Neuronal stem cell (in vitro differentiated cells): ENCODE measurements at places on chromosomes 3 and 15.
A peak's percentile ranks its signal among the peaks of the same experiment; 100 is the strongest.

GRCh38 chr3:22585911-22586310 lies 617.2 kb upstream of the UBE2E2 start:
- DNase-seq = no peak

DNA sequence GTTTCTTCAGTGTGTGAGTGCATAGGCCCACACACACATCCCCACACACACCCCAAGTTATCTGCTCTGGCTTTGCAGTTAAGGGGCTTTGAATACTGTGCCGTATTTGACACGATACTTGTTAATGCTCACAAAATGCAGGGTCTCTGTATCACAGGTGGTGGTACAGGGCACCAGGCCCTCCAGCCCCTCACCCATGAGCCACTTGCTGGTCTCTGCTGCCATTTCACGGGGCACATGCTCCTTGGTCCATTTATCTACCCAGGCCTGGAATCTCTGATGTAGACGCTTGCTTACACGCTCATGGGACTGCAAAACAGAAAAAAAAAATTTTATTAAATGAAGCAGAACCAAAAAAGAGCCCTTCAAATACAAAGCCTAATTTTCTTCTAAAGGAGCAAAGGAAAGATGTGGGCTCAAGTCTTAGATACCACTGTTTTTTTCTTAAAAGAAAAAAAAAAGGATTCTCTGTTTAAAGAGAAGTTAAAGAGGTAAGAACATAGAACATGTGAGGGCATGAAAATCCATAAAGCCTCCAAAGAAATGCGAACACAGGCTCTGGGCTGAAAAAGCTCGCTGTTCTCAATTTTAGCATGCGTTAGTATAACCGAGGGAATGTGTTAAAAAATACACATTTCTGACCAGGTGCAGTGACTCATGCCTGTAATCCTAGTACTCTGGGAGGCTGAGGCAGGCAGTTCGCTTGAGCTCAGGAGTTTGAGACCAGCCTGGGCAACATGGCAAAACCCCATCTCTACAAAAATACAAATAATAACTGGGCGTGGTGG lies 3.7 kb upstream of the MAN2C1 start:
- no peak for DNase-seq

DNA sequence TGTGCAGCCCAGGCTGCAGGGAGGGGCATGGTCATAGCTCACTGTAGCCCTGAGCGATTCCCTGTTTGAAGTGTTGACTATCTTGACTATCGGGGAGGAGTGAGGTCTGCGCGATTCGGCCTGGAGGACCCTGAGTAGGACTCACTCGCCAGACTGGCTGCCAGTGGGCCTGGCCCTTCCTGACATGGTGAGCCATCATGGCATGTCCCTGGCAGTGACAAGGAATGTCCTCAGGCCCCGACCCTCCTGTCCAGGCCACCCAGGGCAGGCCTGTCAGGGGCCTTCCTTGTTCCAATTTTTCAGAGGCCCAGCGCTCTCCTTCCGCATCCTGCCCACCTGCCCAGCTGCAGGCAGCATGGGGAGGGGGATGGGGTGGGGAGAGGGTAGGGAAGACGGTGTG lies 5.2 kb upstream of the OCA2 start:
- no peak for DNase-seq

GRCh38 chr3:151391720-151392119 lies 7.2 kb upstream of the P2RY12 start:
- no peak for DNase-seq

- DNase-seq = no peak
Observed at GRCh38 chr3:12964711-12965612, 108.3 kb downstream of the IQSEC1 start.

- no peak for DNase-seq
Observed at GRCh38 chr3:35426366-35426958, 212.9 kb upstream of the ARPP21 start.

- DNase-seq = no peak
Observed at GRCh38 chr3:122298239-122298638, 26.8 kb upstream of the CSTA start.

DNA sequence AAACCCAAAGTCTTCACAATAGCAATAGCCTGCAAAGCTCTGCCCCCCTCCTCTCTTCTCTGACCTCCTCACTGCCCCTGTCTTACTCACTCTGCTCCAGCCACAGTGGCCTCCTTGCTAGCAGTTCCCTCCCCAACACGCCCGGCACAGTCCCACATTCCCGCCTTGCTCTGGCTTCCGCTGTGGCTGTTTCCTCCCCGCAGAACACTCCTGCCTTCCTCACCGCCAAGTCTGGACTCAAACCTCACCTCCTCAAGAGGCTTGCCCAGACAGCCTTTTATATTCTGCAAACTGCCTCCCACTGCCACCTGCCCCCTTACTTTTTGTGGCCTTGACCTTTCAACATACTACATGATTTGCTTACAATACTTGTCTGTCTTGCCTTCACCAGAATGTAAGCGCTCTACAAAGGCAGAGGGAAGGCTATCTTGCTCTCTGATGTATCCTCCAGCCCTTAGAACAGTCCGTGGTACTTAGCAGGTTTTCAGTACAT lies 406 bp upstream of the MPI start:
- DNase-seq = no peak

DNA sequence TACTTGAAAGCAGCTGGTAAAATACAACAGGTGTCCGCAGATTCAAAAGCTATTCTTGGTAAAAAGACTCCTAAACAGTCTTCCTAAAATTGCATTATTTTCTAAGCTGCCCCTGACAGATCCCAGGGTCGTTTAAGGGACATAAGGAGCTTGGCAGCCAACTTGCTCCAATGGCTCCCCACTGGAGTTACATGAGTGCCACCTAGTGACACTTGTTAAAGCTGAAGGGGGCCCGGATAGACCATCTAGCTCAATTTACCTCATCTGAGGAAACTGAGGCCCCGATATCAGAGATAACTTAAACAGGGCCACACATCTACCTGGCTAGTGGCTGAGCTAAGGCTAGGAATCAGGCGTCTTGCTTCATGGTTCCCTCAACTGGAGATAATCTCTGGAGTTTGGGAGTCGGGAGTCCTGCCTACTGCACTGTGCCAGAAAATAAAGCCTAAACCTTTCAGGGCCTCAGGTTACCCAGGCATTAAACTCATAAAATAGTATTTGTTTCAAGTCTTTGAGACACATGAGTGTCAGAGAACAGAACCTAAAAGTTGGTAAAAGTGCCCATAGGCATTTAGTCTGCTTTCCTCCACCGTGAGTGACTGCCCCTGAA lies 6.5 kb upstream of the TBC1D23 start:
- peak; percentile 54 for DNase-seq

DNA sequence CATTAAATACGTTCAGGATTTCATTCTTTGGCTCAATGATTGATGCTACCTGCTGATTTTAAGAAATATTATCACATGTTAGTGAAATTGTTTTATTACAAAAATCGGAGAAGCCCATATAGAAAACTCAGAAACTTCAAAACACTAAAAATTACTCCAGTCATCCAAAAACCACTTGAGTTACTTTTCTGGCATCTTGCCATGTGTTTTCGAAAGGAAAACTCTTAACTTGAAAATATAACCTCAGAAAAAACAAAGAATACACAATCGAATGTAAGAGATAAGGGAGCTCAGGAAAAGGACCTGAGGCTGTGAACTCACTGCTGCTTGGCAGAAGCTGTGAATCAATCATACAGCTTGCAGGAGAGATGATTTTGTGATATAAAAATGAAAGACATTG lies 151.3 kb upstream of the SLITRK3 start:
- DNase-seq = no peak

DNA sequence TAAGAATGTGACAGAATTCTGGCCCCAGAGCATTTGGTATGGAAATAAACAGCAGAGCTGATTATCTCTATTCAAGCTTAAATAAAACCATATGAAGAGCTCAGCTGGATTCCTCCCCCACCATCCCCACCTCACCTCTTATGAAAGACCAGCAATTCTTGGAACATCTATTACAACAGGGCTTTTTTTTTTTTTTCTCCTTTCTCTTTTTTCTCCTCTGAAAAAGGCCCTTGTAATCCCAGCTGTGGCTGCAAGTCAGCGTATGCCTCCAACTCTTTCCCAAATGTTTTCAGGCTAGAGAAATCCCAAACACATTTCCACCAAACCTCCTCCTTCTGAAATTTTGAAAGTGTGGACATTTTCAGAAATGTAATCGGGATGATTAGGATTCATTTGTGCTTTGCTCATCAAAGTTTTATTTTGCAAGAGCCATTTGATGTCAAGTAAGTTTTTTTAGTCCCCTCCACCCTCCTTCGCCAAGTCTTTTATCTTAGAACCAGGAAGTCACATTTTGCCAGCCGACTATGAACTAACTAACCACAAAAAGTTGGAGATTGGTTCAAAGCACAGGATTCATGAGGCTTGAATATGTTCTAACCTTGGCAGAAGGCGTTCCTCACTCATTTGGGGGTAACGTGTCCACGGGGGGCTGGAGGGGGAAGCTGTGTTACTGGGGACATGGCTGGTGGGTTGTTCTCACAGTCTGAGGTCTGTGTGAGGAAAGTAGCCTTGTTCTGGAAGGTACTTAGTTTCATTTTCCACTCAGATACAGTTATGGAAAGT lies 142.0 kb upstream of the PDZRN3 start:
- no peak for DNase-seq

DNA sequence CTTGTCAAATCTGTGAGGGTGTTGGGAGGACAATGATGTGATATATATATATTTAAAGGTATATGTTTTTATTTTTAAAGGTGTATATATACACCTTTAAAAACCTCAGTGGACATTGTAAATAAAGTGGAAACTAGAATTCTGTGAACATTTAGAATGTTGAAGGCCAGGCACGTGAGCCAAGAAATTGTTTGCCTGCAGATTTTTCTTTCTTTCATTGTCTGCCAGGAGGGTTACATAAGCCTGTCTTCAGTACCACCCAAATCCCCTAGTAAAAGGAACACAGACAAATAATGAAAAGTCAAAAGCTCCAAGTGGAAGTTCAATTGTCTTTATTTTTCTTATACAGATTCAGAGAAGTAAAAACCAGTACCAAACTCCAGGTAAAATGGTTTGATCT lies 42.4 kb downstream of the TM4SF4 start:
- no peak for DNase-seq

GRCh38 chr15:94722024-94722636 lies 490.8 kb downstream of the MCTP2 start:
- no peak for DNase-seq

DNA sequence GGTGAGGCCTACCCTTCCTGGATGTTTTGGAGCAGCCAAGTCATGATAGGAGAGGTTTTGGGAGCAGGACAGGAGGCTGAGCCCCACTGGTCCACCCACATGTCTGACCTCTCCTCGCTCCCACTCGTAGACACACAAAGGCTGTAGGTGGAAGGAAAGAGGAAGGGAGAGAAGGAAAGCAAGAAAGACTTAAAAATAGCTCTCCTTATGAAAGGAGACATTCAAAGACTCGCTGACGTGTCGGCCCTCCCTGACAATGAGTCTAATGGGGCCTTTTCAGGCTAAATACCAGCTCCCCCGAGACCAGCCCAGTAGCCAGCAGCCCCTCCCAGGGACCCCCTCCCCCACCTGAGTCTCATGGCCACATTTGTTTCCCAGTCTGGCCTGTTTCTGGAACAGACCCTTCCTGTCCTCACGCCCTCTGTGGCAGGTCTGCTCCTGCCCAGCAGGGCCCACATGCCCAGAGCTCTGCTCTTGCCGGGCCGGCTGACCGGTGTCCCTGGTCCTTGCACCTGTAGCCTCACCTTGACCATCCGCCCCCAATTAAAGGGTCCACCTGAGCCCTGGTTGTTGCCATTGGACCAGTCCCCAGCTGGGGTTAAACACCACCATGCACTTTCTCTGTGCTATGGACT lies 49.3 kb downstream of the FGD5 start:
- DNase-seq = no peak

DNA sequence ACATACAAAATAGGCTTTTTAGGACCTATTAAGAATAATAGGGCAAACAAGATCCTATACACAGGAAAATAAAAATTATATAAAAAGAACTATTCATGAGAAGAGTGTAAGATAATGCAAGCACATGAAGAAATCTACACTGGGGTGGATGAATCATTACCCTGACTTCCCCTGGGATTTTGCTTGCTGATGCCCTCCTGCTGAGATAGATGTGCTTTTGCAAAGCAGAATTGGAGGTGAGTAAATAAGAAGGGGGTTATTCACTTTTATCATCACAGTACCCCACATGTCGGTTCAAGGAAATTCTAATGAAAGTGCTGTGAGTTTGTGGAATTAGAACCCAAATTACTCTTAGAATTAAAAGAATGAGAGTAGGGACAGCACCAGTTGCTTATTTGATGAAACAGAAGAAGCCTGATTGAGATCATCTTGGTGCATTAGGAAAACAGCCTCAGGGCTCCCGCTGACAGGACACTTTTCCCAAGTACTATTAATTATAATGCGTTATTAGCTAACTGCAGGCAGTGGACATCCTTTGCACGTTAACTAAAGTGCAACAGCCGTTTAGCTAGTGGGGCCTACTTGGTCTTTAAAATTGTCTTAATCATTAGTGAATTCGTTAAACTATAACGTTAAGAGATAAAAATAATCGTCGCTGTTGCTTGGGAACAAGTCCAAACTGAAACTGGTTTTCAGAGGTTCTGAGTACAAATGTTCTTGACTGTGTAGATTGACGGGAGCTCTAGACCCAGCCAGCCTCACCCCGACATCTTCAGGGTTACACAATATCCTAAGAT lies 48.4 kb downstream of the SLC2A2 start:
- DNase-seq = no peak

DNA sequence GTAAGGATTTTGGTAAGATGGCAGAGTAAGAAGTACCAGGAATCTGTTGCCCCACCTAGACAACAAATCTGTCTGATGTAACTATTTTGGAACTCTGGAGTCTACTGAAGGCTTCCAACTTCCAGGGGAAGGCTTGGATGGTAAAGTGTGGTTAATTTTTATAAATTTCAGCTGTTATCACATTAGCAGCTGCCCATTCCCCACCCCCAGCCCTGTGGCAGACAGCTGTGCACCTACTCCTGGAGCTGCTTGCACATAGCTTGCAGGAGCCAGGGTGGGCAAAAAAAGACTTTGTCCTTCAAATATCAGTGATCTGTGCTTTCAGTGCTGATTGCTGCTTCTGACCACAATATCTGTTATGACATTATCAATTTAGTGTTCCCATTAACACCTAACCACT lies 47.4 kb downstream of the FRMD5 start:
- DNase-seq = no peak

DNA sequence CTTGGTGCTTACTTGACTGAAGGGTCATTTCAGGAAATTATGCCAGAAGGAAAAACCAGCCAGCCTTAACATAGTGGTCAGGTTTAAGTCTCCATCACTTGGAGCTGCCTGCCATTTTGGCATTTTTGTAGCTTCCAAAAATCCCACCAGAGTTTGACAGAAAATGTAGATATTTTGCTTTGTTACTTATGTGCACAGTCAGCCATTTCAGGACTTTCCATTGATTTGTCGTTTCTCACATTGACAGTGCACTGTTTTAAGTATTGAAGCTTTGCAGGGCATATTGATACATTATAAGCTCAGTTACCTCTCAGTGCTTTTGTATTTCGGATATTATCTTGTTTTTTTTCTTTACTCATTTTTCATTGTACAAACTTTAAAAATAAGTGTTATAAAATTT lies 89.0 kb upstream of the ANKRD34C start:
- DNase-seq = no peak
